ENCODE measurements at places on chromosomes 5 and 9.

GRCh38 chr5:93582167-93582462, 907 bp upstream of the NR2F1 start:
- no peak for DNase-seq
- H3K4me3 ChIP-seq: no peak overlapping the region
- H3K27me3 ChIP-seq: peaks cover 35% of the 10 kb centered on the region
- H3K27ac ChIP-seq: no peak overlapping the region
- peaks cover 37% of the 10 kb centered on the region for H3K4me1 ChIP-seq
- H3K36me3 ChIP-seq: no peaks in the 10 kb centered on the region

- no peaks in the 10 kb centered on the region for H3K27me3 ChIP-seq
- peaks cover 4% of the 10 kb centered on the region for H3K4me1 ChIP-seq
- H3K36me3 ChIP-seq: no peaks in the 10 kb centered on the region
These were observed 5.7 kb downstream of the IL3 start for GRCh38 chr5:132065951-132066701.

DNA sequence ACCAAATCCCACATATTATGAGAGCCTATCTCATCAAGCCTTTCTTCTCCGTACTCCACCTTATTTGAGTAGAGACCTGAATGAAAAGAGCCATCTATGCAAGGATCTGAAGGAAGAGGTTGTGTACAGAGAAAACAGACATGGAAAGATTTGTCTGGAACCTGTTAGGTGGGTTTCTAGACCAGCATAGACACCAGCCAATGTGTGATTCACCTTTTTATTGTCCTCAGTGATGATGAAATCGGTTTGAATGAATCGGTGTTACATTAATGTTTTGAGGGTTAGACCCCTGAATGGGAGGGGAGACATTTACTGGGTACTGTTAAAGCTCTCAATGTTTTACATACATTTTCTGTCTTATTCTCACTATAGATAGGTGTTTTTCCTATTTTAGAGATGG, 223.6 kb downstream of the NMUR2 start:
- H3K27me3 ChIP-seq: peaks cover 24% of the 10 kb centered on the region
- no peaks in the 10 kb centered on the region for H3K36me3 ChIP-seq
- H3K4me1 ChIP-seq: no peaks in the 10 kb centered on the region
- no peak overlapping the region for H3K4me3 ChIP-seq

DNA sequence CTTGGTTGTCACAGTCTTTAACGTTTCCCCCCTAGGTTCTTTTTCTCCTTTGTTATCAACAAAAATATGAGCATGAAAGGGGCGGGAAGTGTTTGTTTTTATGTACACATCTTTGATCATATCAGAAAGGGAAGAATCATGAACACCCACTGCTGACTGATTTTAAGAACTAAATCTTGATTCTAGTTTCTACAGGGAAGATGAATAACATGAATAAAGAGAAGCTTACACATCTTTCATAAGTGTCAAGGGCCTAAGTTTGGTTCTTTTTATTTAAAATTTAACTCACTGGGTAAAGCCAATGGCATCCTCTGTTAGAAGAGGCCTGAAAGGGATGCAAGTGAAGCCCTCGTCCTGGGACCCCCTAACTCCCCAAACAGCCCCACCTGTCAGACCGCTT, 14.8 kb upstream of the CTNNA1 start:
- peaks cover 64% of the 10 kb centered on the region for H3K27me3 ChIP-seq
- no peak overlapping the region for H3K4me3 ChIP-seq
- no peak for DNase-seq
- H3K36me3 ChIP-seq: peaks cover 5% of the 10 kb centered on the region

DNA sequence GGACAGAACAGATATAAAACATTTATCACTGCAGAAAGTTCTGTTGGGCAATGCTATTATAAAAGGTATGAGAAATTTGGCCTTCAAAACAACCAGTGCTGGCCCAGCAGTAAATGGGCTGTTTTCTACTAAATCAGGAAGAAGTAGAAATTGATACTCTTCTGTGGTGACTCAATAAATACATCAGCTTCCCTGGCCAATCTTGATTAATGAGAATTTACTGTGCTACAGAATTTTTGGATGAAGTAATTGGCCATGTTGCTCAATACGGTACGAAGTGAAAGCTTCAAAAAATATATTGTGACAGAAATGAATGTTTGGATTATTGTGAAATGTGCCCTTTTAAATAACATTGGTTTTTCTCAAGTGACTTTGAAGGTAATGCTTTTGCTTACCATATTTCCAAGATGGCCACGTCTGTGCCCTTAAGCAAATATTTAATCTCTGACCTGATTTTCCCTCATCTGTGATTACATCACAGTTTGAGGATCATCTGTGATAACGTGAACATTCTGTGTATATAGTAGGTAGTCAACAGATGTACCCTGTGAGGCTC, 4.2 kb downstream of the DNAJA1 start:
- H3K27ac ChIP-seq: peak overlapping the region; percentile 76
- no peak overlapping the region for H3K4me3 ChIP-seq
- no peaks in the 10 kb centered on the region for H3K27me3 ChIP-seq
- peaks cover 87% of the 10 kb centered on the region for H3K36me3 ChIP-seq
- peaks cover 28% of the 10 kb centered on the region for H3K4me1 ChIP-seq
- no peak for DNase-seq

GRCh38 chr5:106759581-106759980, 911.2 kb downstream of the EFNA5 start:
- no peak overlapping the region for H3K27ac ChIP-seq
- no peak overlapping the region for H3K4me3 ChIP-seq
- DNase-seq: no peak
- H3K4me1 ChIP-seq: no peaks in the 10 kb centered on the region
- no peaks in the 10 kb centered on the region for H3K27me3 ChIP-seq
